ENCODE measurements at places on chromosomes 12 and 14.

DNA sequence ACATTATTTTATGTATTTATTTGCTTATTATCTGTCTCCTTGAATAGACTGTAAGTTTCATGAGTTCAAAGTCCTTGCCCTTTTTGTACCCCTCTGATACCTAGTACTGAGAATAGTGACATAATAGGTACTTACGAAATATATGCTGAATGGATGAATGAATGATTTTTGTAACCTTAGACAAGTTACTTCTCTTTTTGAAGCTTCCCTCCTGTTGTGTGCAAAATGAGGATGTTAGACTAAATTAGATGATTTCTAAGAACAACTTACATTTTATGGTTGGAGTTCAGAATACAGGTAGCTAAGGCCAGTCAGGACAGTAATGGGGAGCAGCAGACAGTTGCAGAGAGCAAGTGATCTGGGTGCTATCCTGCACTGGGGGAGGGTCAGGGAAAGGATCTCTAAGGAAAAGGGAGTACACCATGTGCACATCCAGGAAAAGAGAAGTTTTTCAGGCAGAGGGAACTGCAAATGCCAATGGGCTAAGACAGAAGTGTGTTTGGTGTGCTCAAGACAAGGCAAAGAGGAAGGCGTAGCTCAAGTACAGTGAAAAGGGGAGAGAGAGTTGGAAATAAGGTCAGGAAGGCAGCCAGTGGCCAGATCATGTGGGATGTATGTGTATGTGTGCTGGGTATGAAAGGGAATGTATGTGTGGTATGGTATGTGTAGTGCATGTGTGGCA lies 59.4 kb upstream of the AMIGO2 start:
- DNase-seq = no peak

- DNase-seq = no peak
Measured at GRCh38 chr12:110002676-110003515, 3.7 kb downstream of the ANKRD13A start.

GRCh38 chr12:28568704-28569103 lies 378.4 kb downstream of the CCDC91 start:
- no peak for DNase-seq

- DNase-seq = no peak
Measured at GRCh38 chr14:77880056-77880455, 80.1 kb downstream of the ADCK1 start.

- no peak for DNase-seq
Measured at GRCh38 chr12:106392759-106393158, 35.2 kb downstream of the POLR3B start.

- no peak for DNase-seq
Measured at GRCh38 chr12:56679883-56680575, 8.1 kb downstream of the PTGES3 start.

DNA sequence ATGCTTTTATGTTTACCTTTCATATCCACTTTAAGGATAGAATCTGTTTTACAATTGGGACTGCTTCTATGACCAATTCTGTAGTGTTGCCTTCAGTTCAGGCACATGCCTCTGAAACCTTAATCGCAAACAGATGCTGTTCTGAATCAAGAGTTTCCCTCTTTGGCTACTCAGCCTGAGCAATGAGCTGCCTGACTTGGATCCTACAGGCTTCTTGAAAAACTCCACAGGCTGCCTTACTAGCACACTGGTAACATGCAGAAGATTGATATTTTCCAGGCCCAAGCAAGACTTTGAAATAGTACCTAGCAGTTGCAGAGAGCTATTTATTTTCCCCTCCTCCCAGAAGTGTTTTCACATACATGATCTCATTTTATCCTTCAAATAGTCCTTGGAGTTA lies 34.8 kb upstream of the PMCH start:
- no peak for DNase-seq

DNA sequence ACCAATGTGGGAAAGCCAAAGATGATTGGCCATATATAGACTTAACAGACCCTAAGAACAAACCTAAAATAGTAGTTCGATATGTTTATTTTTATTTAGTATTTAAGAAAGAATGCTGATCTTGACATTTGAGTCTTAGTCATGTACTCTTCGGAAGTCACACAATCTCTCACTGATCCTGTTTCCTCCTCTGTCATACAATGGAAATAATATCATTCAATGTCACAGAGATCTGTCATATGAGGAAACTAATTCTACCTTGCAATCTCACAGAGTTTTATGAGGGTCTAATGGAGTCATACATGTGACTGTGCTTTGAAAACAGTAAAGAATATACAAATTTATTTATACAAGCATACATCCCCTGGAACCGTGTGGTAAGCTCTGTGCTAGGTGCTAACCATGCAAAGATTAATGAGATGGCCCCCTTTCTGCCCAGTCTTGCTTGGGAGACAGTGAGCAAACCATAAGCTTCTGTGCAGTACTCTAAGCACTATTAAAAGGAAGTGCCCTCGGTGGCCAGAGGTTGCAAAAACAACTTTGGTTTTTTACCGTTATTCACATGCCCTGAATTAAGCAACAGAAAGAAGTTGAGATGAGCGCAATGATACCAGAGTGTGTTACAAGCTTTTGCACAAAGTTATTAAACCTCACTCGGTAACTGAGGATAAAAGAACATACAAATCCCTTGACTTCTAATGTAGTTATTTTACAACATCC lies 1.7 kb upstream of the LIN7A start:
- DNase-seq = no peak

DNA sequence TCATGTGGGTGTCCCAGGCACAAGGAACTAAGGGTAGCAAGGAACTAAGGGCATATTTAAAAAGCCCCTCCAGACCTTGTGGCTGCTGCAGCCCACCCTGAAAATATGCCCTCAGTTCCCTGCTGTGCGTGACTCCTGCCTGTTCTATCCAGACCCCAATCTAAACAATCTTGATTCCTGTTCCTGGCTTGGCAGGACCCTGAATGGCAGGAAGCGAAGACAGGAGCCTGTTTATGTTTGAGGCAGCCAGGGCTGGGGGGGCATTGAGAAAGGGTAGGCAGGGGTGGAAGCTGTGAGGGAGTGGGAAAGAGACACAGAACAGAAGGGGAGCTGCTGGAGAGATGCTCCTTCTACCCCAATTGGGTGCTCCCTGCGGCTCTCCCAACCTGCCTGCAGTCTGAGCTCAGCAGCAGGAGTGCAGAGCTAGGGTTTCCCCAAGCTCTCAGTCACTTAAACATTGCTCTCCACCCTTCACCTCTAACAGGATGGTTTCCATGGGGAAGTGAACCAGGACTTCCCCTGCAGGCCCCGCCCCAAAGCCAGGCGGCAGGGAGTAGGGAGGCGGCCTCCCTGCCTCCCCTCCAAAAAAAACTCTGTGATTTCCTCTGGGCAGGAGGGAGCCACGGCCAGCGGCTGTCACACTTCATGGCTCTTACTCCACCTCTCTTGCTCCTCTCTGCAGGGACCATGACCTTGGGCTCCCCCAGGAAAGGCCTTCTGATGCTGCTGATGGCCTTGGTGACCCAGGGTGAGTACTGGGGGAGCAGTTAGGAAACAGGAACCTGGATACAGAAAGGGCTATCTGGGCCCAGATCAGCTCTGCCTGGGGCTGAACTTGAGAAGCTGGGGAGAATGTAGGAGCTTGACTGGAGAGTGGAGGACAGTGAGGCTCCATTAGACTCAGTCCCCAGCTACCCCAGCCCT lies 4.7 kb downstream of the ACVRL1 start:
- DNase-seq = no peak

DNA sequence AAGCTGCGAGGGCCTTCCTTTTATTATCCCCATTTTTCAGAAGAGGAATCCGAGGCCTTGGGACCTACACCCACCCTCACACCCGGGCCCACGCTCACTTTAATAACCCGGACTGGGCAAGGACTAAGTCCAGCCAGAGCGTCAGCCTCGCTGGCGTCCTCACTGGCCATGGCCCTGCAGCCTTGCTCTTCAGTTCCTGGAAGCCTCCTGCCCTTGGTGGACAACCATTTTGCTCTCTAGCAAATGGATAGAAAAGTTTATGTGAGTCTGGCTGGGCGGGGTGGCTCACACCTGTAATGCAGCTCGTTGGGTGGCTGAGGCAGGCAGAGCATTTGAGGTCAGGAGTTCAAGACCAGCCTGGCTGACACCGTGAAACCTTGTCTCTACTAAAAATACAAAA lies 9.8 kb downstream of the RTL1 start:
- no peak for DNase-seq

GRCh38 chr14:61147381-61147821 lies 133.7 kb downstream of the TMEM30B start:
- DNase-seq = no peak

DNA sequence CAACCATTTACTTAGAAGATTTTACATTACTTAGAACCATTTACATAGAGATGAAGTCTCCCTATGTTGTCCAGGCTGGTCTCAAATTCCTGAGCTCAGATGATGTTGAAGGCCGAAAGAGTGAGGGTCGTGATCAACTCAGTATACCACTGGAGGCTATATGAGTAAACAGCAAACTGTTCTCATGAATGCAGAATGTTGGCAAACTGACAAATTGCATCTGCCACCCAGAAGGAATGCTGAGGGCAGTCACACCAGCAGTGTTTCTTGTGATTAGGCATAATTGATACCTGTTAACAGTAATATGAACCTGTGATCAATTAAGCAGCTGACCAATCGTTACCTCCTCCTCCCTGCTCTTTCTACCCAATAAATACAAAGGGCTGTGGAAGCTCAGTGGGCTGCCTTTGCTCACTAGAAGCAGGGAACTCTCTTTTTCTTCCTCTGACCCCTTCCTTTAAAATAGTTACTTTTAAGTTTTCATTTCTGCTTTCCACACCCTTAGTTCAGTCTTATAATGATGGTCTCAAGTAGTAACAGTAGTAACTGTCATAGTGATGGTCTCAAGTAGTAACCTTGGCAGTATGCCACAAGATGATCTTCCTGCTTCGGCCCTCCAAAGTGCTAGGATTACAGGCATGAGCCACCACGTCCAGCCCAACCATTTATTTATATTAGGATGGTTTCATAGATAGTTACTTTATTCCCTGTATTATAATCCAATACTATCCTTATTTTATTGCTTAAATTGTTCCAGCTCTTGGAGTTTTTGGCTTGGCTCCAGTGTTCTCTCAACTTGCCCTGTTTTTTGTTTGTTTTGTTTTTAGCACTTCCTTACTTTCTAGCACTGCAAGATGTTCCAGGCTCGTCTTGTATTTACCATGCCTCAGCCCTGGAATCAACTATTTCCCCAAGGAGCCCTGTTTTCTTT lies 25.8 kb downstream of the LIMA1 start:
- DNase-seq = no peak

DNA sequence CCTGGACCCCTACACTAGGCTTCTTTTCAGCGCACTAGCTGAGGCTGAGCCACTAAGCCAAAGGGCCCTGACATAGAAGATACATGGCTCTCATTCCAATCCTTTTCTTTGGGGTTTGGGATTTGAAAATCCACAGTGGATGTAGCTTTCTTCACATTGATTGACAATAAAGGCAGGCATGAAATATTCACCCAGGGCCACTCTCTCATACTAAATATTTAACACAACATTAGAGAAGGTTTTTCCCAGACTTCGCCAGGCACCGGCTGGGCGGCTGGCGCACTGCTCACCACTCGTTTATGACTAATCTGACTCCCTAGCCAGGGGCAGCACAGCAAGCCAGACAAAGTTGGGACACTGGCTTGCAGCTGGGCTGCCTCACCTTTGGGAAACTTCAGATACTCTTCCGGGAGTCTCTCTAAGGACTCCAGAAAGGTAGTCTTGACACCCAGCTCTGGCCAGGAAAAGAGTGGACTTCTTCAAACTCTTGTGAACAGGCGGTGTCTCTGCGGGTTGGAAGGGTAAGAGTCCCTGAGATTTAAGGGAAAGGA lies 699 bp upstream of the HOXC11 start:
- no peak for DNase-seq

GRCh38 chr12:6914246-6914946 lies at the start of gene ENO2:
ENO2 (plus strand) TSS chr12:6914580; CDS start chr12:6915833, 1,253 bp downstream.
- peak; percentile 88 for DNase-seq

- no peak for DNase-seq
Measured at GRCh38 chr12:48197549-48197970, 5.5 kb downstream of the OR10AD1 start.

GRCh38 chr14:104717646-104718045 lies 6.4 kb upstream of the ADSS1 start:
- no peak for DNase-seq

DNA sequence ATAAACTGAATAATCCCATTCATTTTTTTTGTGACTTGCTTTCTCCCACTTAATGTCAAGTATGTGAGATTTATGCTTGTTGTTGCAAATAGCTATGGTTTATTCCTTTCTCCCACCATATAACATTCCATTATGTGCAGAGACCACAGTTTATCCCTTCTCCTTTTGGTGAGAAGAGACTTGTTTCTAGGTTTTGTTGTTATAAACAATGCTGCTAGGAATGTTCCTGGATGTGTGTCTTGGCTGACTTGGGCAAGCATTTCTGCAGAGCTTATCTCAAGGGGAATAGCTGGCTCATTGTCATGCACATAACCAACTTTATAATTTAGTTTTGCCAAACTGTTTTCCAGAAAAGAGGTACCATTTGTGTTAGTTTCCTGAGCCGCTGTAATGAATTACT lies 47.6 kb upstream of the PPP1CC start:
- no peak for DNase-seq

- no peak for DNase-seq
Measured at GRCh38 chr12:232731-233614, 19.0 kb upstream of the SLC6A12 start.

- DNase-seq = no peak
Measured at GRCh38 chr14:96576359-96576758, 74.2 kb downstream of the PAPOLA start.

DNA sequence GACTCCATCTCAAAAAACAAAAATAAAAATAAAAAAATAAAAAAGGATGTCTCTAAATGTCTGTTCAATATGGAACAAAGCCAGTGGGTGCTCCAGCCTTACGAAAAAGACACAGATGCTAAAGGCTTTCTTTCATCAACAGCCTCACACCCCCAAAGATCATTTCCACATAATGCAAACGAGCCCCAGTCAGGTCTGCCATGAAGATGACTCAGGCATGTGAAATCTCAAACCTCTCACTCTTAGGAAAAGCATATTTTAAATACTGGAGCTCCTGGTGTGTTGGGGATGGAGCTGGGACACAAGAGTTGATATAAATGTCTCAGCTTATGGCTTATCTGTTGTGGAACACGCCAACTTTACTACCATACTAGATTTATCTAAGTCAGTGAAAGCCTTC lies 49.9 kb upstream of the PLXNC1 start:
- DNase-seq = no peak

DNA sequence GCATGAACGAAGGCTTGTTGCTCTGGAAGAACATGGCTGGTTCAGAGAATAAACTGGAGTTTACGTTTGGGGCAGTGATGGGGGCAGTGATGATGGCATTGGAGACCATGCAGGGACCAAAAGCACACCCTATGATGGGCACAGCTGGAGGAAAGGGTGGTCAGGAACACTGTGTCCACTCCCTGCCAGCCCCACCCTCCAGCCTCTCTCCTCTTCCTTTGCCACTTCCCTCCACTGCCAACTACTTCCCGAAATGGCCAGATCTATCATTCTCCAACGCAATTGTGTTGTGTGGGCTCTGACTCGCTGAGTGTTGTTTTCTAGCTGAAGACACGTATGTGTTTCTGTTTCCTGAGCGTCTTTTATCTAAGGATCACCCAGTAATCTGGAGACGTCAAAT lies 39.3 kb upstream of the GSG1 start:
- no peak for DNase-seq

- DNase-seq = no peak
Measured at GRCh38 chr12:40033242-40033630, 72.6 kb downstream of the SLC2A13 start.

GRCh38 chr14:73489481-73490175 lies 1.1 kb upstream of the RIOX1 start:
- DNase-seq = no peak
